ENCODE measurements at places on chromosomes 6 and 20. TPM values are rescaled to one million over a fixed set of nuclear protein-coding genes. Genes with fewer than 3 reads are reported as not detected.

The HLA-DQB2 gene
- not detected for total RNA-seq

The PSORS1C1 gene
- total RNA-seq: 4.4 TPM

The TNXB gene
- total RNA-seq: 0.95 TPM

The TRIM40 gene
- not detected for total RNA-seq

The BANF2 gene
- not detected for total RNA-seq

The CGA gene
- 0.29 TPM for total RNA-seq

The VNN1 gene
- 0.06 TPM for total RNA-seq

The GLP1R gene
- total RNA-seq: not detected

The TRIM31 gene
- total RNA-seq: 1.7 TPM

The ETV7 gene
- total RNA-seq: 0.09 TPM

The TP53TG5 gene
- not detected for total RNA-seq

The RBPJL gene
- not detected for total RNA-seq

The CCN5 gene
- total RNA-seq: 38.0 TPM

The SNAP25 gene
- total RNA-seq: 19.7 TPM

The RAET1L gene
- 0.47 TPM for total RNA-seq

The MATN4 gene
- 0.12 TPM for total RNA-seq

The HS3ST5 gene
- total RNA-seq: not detected

The MRPS26 gene
- 116 TPM for total RNA-seq

The BACH2 gene
- total RNA-seq: 0.33 TPM
